ENCODE measurements at places on chromosomes 4 and X.

- no peak for DNase-seq
Measured at GRCh38 chr4:99832321-99832720, 15.7 kb downstream of the DAPP1 start.

DNA sequence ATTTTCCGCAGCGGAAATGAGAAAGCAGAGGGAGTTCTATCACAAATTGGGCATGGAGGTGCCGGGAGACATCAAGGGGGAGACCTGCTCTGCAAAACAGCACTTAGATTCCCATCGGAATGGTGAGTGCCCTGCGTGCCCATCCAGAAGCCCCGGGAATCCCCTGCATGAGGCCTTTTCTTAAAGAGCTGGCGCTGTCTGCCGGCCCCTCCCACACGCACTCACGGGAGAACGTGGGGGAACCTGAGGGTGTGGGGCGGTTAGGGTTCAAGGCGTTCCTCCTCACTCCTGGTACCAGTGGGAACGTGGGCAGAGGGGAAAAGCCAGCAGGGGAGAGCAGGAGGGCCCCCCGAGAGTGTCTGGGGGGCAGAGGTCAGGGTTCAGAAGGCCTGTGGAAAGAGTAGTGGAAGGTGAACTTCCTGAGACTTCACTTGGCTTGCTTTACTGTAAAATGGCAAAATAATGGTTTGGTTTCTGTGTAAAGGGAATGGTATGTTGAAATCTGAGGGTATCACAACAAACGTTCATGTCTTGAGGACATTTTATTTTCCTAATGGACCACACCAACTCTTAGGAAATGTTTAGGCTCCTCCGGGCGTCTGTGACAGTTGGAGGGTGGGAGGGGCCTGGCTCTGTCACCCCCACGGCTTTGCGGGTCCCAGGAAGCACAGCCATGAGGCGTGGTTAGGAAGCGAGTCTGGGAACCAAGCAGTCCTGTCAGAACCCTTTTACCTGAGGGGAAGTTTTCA, 38.0 kb downstream of the PCGF3 start:
- no peak for DNase-seq

DNA sequence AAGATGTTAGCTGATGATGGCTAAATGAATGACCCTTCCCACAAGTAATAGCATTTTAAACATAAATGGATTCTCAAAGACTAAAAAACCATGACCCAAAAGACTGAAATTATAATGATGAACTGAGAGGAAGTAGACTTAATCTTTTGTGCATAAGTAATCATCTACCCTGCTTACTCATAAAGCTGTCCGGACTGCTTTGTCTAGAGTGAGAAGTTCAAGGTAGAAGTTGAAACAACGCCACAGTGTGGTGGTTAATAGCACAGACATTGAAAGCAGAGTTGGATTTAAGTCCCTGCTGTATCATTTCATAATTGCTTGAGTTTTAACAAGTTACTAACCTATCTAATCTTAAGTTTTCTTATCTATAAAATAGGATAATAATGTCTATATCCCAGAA, 346.6 kb downstream of the CENPC start:
- peak; percentile 77 for DNase-seq

GRCh38 chr4:126130215-126130614, 815.5 kb downstream of the FAT4 start:
- DNase-seq = no peak

- DNase-seq = peak; percentile 55
Measured at GRCh38 chr4:107854356-107855022, 29.8 kb downstream of the SGMS2 start.

DNA sequence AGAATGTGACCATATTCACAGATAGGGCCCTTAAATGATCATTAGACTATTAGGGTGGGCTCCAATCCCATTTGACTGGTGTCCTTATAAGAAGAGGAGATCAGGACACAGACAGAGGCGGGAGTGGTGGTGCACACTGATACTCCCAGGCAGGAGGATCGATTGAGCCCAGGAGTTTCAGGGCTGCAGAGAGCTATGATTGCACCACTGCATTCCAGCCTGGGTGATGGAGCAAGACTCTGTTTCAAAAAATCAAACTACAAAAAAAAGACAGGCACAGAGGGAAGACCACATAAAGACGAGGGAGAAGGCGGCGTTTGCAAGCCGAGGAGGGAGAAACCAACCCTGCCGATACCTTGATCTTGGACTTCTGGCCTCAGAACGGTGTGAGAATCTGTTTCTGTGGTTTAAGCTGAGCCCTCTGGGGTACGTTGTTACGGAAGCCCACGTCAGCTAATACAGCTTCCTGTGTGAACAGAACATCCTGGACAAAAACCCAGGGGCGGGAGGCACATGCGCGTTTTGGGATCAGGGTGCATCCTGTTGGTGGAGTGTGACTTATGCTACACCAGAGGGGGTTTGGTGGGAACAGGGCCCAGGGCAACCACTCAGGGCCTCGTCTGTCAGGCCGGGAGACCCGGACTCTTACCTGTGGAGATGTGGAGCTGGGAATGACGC, 211.8 kb upstream of the PSAPL1 start:
- no peak for DNase-seq

- peak; percentile 21 for DNase-seq
Measured at GRCh38 chr4:132332932-132333723, 816.0 kb upstream of the PCDH10 start.

- no peak for DNase-seq
Measured at GRCh38 chr4:185534866-185535611, at the start of gene PDLIM3. TSS of gene PDLIM3 (minus strand) at chr4:185535507. CDS start at chr4:185535434, 73 bp downstream.

- no peak for DNase-seq
Measured at GRCh38 chr4:10007436-10007740, 13.9 kb downstream of the SLC2A9 start.

DNA sequence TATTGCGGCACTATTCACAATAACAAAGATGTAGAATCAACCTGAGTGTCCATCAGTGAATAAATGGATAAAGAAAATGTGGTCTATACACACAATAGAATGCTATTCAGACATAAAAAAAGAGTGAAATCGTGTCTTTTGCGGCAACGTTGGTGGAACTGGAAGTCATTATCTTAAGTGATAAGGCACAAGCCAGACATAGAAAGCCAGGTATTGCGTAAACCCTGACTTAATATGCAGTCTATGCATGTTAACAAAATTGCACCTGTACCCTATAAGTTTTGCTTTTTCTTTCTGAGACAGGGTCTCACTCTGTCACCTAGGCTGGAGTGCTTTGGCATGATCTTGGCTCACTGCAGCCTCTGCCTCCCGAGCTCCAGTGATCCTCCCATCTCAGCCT, 28.6 kb downstream of the KIAA0232 start:
- no peak for DNase-seq

- DNase-seq = no peak
Measured at GRCh38 chrX:70774223-70774622, 134.3 kb downstream of the TEX11 start.

GRCh38 chr4:73411731-73412414, 7.8 kb downstream of the ALB start:
- no peak for DNase-seq

- no peak for DNase-seq
Measured at GRCh38 chr4:40557736-40558135, 71.9 kb downstream of the RBM47 start.

DNA sequence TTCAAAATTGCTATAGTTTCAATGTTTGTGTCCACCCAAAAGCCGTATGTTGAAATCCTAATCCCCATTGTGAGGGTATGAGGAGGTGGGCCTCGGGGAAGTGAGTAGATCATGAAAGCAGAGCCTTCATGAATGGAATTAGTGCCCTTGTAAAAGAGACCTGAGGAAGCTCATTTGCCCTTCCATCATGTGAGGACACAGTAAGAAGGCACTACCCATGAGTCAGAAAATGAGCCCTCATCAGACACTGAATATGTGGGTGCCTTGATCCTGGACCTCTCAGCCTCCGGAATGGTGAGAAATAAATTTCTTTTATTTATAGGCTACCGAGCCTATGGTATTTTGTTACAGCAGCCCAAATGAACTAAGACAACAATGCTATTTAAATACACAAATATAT, 57.7 kb upstream of the EFHC2 start:
- DNase-seq = no peak

GRCh38 chr4:186900984-186901383, 177.3 kb upstream of the FAT1 start:
- no peak for DNase-seq

DNA sequence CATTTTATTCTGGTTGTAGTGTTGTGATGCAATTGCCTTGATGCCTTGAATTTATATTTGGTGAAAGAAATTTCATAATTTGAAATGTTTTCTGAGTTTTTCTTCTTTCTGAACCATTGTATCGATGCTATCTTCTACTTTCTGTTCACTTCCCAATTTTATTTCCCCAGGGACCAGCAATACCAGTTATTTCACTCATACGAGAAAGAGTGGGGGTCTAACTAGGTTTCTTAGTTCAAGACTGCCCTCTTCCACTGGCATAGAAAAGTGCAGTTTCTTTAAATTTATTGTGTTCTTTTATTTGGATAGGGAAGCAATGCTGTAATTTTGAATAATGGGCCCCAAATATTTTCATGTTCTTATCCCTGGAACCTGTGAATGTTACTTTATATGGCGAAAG, 544.0 kb upstream of the ADGRL3 start:
- DNase-seq = peak; percentile 44

DNA sequence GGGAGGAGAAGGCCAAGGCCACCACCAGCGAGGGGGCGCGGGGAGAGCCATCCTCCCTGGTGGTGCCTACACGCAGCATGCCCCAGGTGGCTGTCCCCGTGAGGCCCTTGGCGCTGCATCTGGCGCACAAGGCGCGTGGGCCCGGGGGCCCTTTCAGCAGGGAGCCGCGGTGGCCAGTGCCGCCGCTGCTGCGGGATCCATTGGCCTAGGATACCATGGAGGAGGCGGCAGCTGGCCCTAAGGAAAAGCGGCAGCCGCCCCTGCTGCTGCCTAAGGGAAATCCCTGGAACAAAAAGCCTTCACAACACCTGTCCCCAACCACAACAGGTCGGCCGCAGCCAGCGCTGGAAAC, 1059.6 kb downstream of the TECRL start:
- no peak for DNase-seq

- DNase-seq = no peak
Measured at GRCh38 chr4:85790582-85790981, 315.6 kb downstream of the ARHGAP24 start.

GRCh38 chr4:141153751-141154510, 20.7 kb upstream of the RNF150 start:
- no peak for DNase-seq

GRCh38 chr4:152601156-152601555, 65.3 kb upstream of the FBXW7 start:
- no peak for DNase-seq

GRCh38 chrX:35444671-35445355, 353.3 kb upstream of the MAGEB16 start:
- DNase-seq = no peak

DNA sequence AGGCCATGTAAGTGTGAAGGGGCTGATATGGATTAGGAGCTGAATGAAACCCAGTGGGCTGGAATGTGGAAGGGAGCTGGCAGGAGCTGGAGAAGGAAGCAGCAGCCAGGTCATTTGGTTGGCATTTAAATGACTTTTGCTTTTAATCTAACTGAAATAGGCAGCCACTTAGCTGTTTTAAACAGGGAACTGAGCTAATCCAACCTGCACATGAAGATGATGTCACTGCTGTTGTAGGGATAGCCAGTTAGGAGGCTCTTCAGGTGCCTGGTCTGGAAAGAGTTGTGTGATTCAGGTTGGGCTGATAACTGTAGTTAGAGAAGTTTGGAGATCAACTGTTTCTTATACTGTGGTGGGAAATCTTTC, 122.4 kb downstream of the PALLD start:
- peak; percentile 34 for DNase-seq

- no peak for DNase-seq
Measured at GRCh38 chrX:115449742-115450141, 111.2 kb upstream of the PLS3 start.

DNA sequence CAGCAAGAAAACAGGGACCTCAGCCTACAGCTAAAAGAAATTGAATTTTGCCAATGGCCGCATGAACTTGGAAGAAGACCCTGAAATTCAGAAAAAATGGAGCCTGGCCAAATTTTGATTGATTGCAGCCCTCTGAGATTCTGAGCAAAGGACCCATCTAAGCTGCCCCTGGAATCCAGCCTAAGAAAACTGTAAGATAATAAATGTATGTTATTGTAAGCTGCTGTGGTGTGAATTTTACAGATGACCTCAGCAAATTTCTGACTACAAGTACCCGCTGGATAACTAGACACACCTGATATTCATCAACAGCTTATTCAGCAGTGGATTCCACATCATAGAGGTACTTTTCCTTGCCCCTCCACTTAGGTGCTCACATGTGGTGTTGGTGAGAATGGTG, 119.5 kb upstream of the EPHA5 start:
- DNase-seq = no peak

GRCh38 chr4:157889788-157890187, 283.0 kb downstream of the GASK1B start:
- no peak for DNase-seq

DNA sequence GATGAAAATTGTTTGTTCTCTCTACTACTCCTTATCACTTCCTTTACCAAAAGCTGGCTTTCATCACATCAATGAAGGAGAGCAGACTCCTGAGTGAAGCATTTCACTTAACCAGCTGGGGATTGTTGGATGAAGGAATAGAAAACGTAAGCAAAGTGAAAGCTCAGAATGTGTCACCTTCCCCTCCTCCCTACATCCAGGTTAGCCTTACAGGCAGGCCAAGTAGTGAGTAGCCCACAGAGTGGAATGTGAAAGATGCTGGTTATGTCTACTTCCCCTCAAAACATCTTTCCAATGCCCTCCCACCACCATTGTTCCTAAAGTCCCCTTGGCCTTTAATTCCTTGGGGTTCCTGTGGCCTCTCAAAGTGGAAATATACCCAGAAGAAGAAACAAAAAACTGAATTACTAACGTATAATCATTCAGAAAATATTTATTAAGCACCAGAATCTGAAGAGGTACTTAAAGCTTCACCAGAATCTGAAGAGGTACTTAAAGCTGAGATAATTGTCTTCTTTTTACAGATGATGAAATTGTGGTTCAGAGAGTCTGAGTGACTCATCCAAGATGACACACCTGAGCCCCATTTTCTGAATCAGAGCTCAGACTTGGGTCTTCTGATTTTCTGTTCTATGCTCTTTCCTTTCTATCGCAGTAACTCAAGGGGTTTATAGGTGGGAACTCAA, 6.5 kb downstream of the P2RY4 start:
- DNase-seq = peak; percentile 71

- DNase-seq = no peak
Measured at GRCh38 chr4:149512501-149512900, 303.1 kb downstream of the IQCM start.

DNA sequence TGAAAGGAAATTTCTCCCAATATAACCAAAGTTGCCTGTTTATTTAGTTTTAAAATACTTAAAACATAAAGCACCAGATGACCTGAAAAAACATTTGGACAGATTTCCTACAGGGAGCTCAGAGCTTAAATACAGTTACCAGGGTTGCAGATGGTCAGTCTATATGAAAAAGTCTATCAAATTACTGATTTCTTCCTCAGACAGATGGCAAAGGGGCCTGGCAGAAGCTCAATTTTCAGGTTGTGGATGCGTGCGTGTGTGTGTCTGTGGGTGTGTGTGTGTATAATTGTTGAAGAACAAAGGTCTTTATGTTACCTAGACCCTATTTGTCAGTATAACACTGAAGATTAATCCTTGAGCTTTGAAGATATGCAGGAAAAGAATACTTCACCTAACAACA, 169.4 kb downstream of the MAD2L1 start:
- no peak for DNase-seq

- peak; percentile 58 for DNase-seq
Measured at GRCh38 chr4:110484767-110485166, 8.8 kb downstream of the ENPEP start.
